ENCODE measurements at places on chromosomes 12 and 14.

DNA sequence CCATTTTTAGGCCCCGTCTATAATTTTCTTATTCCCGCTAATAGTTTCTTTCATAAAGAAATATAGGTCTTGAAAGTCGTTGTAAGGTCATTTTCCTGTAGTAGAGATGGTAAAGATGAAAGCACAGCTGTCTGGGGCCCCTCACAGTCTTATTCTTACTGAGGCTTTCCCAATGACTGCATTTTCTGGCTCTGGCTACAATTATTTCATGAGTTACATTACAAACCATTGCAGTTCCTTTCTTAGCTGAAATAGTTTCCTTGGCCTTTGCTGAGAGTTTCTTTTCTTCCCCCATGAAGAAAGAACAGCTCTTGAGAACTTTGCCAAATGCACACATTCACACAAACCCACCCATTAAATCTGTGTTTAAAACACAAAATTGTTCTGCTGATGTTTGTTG is 113.0 kb downstream of the DYRK2 start:
- DNase-seq: no peak

DNA sequence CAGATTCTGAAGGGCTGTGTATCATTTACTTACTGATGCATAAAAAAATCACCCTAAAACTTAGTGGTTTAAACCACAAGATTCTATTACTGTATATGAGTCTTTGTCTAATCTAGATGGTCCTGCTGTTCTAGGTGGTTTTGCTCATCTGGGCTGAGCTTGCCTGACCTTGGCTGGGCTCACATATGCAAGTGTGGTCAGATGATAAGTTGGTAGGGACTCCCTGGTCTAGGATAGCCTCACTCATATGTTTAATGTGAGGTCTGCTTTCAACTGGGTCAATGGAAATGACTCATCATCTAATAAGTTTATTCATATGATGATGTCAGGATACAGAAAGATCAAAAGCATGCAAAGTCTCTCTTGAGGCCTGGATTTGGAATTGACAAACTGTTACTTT is 887.8 kb downstream of the TRHDE start:
- DNase-seq: no peak

DNA sequence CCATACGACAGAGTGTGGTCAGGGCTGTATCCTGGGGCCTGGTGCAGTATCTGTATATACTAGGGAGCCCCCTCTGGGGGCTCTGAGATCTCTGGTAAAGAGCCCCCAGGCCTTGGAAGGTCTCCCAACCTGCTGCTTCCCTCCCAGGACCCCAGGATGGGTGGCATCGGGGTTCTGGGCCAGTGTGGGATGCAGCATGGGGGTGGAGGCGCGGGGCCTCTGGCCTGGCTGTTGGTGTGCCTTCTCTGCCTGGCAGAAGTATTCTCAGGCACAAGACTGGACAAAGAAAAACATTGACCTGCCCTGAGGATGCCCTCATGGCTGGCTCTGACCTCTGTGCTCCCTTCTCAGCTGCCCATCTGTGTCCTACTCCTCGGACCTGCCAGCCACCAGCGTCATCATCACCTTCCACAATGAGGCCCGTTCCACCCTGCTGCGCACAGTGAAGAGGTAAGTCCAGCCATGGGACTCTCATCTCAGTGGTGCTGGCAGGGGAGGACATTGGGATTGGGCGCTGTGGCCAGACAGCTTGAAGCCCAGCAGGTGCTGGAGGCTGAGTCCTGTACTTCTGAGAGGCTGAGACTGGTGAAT is 64.5 kb downstream of the GALNT16 start:
- DNase-seq: no peak

DNA sequence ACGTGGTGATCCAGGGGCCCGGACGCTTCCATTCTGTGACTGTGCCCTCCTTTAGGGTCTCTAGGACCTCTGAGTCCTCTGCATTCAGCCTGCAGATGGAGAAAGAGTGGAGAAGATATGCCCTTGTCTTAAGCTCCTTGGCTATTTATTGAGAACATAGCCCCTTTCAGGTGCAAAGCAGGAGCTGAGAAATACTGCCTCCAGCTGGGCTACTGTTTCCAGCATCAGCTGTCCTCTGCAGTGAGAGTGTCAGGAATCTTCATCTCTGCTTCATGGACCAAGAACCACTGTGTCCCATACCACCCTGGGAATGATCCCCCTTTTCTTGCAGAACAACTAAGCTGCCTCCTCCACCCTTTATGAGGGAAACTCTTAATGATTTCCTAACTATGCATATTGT is 47.8 kb upstream of the CEP83 start:
- no peak for DNase-seq

GRCh38 chr14:86055512-86056075 is 525.6 kb downstream of the FLRT2 start:
- DNase-seq: peak; percentile 27

DNA sequence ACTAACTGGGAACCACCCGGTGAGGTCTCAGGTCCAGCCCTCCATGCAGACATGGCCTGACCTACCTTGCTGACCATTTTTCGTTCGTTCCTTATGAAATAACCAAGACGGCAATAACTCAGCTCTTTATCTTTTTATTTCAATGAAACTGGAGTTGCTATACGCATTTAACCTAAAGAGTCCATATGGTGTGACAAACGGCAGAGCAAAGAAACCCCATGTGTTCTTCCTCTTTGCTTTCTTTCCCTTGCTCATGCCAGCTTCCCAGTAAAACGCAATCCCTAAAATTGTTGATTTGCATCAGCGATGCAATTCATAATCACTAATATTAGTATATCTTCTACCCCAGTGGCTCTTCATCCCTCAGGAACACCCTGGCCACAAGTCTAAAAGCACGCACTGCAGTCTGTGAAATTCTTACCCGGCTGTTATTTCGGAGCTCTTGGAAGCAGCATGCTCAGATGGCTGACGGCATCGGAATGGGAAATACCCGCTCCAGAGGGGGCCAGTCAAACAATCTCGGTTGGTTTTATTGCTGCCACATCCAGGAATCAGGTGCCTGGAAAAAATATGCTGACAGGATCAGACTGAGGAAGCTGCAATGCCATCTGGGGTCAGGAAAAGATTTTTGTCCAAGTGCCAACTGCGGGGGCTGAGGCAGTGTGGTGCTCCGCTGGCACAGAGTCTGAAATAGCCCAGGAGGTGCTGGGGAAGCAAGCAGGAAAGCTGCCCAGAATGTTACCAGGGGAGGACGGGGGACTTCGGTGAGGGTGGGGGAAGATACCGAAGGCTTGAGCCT is 28.2 kb upstream of the KCNA1 start:
- no peak for DNase-seq

DNA sequence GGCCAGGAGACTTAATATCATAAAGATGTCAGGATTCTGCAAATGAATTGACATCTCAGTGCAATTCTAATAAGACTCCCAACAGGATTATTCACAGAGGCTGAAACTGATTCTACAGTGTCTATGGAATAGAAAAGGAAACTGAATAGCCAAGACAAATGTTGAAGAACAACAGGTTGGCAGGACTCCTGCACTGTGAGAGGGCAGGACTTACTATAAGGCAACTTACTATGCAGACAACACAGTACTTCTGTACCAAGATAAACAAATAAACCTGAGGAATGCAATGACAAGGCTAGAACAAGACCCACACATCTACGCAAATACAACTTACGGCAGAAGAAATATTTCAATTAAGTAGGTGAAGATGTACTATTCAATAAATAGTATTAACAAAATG is 132.2 kb upstream of the FKBP4 start:
- peak; percentile 98 for DNase-seq

GRCh38 chr14:106605548-106606448 is 1079.4 kb downstream of the TMEM121 start:
- no peak for DNase-seq

- DNase-seq: no peak
These were observed 10.4 kb upstream of the SOX5 start for GRCh38 chr12:23959826-23960225.

DNA sequence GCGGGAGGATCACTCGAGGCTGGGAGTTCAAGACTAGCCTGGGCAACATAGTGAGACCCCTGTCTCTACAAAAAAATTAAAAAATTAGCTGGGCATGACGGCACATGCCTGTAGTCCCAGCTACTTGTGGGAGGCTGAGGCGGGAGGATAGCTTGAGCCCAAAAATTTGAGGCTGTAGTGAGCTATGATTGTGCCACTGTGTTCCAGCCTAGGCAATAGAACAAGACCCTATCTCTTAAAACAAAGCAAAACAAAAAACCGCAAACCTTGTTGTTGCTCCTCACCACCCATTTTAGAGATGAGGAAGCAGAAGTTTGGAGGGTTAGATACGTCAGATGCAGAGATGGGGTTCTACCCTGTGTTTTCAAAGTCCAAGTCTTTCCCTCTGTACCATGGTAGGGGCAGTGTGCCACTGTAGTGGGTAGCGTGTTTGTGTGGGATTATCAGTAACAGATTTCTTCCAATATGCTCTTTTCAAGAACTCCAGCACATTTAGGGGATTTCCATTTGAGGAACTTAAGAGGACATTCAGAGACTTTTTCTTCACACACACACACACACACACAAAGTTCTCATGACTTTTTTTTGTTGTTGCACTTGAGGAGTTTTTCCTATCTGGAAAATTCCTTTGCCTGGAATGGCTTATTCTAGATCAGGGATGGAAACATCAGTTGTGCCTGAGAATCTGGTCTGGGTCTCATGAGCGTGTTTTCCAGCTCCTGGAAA is 186.5 kb downstream of the CHST11 start:
- no peak for DNase-seq

GRCh38 chr14:22484632-22485031 is 104.4 kb downstream of the DAD1 start:
- no peak for DNase-seq

- no peak for DNase-seq
These were observed 14.4 kb downstream of the LRCOL1 start for GRCh38 chr12:132596016-132596415.

- no peak for DNase-seq
These were observed 33.0 kb upstream of the FGF23 start for GRCh38 chr12:4412465-4412864.

DNA sequence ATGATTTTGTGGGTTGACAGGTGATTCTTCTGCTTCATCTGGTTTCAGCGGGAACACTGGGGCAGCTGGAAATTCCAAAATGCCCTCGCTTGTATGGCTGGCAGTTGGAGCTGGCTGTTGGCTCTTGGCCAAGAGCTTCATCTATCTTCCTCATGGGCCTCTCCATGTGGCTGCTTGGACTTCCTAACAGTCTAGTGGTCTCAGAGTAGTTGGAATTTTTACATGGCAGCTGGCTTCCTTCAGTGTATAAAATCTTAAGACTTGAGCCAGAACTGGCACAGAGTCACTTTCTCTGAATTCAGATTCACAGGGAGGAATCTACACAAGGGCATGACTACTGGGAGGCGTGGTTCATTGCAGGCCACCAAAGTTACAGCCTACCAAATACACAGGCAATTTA is 204.9 kb upstream of the RMST start:
- DNase-seq: no peak

DNA sequence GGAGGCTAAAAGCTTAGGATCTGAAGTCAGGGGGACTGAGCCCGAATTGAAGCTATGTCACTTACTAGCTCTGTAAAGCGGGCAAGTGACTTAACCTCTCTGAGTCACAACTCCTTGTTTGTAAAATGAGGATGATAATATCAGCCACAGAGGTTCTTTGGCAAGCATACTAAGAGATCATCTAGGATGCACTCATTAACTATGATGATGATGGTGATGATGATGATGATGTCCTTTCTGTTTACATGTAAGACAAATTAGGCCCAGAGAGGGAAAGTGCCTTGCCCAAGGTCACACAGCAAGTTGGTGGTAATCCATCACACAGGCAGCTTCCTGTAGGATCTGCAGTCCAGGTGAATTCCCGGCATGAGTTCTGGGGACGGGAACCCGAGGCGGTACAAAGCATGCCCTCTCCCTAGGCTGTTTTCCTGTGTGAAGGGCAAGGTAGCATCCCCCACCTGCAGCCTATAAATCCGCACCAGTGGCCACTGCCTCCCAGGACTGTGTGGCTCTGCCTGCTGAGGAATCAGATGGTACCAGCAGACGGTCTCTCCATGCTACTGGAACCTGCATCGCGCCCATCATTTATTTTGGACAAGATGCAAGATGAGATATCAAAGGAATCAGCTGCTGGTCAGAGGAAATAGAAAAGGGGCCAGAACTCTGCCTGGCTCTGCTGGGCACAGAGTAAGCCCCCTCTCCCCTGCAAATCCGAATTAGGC is 55.2 kb downstream of the MAP1LC3B2 start:
- DNase-seq: no peak

GRCh38 chr14:105204206-105204930 is 23.3 kb upstream of the NUDT14 start:
- DNase-seq: peak; percentile 87

DNA sequence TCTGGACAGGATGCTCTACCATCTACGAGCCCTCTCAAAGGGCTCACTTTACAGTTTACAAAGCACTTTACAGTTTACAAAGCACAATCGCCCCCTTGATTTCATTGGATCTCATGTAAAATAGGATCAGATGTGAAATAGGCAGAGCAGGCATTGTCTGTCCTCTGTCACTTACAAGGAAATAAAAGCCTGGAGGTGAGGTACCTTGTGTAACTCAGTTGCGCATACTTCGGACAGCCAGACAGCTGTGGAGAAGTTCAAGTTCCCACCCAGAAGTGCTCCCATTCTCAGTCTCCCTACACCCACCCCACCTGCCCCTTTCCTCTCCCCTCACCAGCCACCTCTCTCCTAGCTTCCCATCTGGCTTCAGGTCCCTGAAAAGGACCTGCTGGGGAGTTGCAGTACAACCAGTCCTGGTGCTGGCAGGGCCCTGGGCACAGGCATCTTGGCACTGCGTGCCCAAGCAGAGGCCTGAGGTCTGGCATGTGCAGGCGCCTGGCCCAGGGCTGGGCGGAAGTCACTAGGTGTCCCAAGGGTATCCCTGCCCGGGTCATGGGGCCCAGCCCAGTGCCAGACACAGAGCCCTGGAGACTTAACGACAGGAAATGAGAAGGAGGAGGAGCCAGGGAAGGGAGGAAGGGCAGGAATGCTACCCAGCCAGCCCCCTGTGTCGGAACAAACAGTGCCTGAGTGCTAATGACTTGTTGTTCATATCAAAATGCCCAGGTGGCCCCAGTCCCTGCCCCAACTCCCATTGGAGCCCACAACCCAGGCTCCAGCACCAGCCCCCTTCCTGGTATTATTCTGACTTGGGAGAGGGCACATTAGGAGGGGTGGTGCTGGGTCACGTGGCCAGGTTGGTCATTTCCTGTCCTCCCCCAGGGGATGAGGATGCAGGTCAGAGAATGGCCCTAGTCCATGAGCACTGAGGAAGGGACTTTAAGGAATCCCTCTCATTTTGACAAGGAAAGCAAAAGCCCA is 5.4 kb downstream of the RAPGEF3 start:
- peak; percentile 80 for DNase-seq

GRCh38 chr12:63238892-63239291 is 87.9 kb upstream of the AVPR1A start:
- DNase-seq: no peak

- peak; percentile 92 for DNase-seq
These were observed 25.8 kb upstream of the MSI1 start for GRCh38 chr12:120394483-120395367.

DNA sequence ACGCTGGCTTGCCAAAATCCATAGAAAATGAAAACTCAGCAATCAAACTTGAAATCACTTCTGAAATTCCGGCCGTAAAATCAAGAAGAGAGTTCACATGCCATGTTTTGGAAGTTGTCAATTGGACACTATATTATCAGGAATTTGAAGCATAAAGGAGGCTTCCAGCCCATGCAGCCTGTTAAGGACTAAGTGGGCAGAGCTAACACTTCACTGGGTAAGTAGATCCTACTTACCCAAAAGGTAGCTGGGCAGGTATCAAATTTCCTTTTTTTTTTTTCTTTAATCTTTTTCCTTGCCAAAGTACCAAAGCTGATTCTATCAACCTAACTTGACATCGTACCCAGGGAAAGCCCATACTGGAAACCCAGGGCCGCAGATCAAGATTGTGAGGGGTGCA is 71.5 kb upstream of the ARHGAP5 start:
- DNase-seq: no peak

- DNase-seq: no peak
These were observed 108.3 kb downstream of the NUAK1 start for GRCh38 chr12:106030210-106031071.
